ENCODE measurements at places on chromosomes 6 and 20.

DNA sequence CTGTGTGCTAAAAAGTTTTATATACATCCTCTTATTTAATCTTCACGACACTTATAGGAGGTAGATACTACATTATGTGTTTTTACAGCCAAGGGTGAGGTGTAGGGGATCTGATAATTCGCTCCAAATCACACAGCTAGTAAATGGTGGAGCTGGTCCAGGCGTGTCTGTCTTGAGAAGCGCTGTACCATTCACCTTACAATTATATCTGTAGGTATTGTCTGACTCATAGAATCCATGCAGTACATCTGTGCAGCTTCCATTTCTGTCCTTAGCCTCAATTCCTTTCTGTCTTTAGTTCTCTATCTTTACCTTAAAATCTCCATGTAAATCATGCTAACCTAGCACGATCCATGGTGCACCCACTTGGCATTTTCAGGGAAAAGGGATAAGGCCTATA lies 120.7 kb downstream of the CARMIL1 start:
- DNase-seq: no peak

DNA sequence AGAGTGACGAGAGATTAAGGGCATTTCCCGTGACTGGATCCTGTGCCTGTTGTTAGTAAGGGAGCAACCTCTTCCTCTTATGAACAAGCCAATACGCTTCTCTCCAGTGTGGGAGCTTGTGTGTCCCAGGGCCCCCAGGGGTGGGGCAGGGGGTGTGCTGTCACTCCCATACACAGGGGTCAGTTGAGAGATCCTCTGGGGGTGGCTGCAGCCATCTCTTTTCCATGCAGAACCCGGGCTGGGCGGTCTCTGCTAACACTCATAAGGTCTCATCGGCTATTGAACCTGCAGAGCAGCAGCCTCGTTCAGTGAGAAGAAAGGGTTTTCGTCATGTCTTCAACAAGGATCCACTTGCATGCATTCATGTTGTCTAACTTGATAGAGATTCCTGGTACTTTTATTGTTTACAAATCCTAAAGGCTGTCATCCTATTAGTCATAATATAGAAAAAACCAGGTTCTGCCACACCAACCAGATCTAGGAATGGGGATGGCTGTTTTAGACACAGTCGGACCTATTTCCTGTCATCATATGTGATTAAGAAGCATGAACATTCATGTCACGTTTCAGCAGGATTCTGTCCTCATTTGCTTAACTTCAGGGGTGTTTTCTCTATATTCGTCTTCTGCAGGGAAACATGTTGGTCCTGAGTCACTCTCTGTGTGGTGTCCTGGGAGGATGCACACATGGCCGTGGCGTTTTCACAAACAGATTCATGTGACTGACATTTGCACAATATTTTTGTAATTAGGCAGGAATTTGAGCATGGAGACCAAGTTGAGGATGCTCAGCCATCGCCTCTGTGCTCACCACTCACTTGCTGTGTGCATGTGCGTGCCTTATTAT lies 13.3 kb upstream of the THBS2 start:
- no peak for DNase-seq

- DNase-seq: no peak
These were observed 97.9 kb downstream of the FOXF2 start for GRCh38 chr6:1487239-1487638.

DNA sequence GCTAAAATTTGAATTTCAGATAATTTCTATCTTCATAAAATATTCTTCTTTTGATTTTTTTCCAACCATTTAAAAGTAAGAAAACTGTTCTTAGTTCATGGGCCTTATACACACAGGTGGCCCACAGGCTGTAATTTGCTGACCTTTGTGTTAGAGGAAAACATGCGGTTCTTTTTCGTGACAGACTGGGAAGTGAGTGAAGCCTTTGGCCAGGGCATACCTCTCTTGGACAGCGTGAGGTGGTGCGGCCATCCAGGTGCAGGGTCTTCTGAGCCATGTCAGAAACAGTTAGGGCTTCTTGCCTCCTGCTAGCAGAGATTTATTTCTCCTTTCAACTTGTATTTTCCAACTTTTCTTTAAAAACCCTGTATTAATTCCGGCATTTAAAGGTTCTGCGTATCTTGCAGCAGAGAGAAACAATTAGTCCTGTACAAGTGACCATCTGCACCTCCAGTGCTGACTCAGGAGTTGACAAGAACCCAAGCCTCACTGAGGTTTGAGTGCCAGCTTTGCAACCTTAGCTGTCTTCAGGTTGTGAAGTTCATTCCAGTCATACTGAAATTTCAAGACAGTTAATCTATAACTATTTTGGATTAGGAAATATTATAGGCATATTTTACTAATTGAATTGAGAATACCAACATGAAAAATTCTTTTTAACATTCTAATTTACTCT lies 177.8 kb downstream of the LY86 start:
- no peak for DNase-seq

- DNase-seq: no peak
These were observed 23.2 kb upstream of the ROS1 start for GRCh38 chr6:117448732-117449485.

DNA sequence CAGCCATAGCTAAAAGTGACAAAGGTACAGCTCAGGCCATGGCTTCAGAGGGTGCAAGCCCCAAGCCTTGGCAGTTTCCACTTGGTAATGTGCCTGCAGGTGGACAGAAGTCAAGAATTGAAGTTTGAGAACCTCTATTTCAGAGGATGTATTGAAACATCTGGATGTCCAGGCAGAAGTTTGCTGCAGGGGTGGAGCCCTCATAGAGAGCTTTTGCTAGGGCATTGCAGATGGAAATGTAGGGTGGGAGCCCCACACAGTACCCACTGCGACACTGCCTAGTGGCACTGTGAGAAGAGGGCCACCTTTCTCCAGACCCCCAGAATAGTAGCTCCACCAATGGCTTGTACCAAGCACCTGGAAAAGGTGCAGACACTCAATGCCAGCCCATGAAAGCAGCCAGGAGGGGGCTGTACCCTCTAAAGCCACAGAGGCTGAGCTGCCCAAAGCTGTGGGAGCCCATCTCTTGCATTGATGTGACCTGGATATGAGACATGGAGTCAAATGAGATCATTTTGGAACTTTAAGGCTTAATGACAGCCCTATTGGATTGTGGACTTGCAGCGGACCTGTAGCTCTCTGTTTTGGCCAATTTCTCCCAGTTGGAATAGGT lies 1299.4 kb upstream of the MAP3K7 start:
- DNase-seq: no peak

DNA sequence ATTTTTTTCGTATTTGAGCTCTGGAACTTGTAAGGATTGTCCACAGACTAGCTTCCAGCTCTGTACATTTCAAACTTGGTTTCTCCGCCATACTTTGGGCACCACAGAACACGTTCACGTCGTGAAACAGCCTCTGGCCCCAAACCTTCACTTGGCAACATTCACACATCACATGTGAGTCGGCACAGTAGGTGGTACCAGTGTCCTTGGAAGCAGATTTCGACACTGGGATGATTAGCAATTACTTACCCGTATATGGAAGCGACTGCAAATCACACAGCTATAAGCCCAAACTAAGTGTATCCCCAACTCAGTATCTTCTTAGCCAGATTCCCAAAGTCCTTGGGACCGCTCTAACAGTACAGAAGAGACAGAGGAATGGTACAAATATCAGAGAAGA lies 60.2 kb downstream of the MAFB start:
- DNase-seq: no peak

GRCh38 chr6:25714765-25715164 lies 39.8 kb upstream of the SLC17A4 start:
- DNase-seq: no peak

- no peak for DNase-seq
These were observed 563 bp upstream of the SRSF3 start for GRCh38 chr6:36593569-36594028.

DNA sequence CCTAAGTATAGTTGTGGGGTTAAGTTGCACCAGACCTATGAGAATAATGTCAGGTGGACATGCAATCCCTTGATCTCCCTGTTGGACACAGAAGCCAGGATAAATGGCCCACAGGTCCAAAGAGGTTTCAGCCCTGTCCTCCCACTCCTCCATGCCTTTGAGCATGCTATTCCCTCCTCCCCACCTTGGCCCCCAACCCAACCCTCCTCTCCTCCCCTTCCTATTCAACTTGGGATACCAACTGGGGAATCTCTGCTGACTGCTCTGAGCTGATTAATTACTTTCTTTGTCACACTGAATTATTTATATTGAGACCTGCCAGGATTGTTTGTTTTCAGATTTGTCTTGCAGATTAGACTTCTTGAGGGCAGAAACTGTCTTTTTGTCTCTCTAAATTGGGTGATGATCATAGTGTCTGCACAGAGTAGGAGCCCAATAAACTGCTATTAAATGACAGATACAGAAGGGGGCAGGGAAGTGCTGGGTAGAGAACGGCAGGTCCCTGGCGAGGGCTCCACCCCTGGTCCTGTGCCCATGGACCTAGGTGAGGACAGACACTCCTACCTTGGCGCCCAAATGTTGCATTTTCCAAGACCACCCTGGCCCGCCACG lies 120.9 kb downstream of the UNC5CL start:
- DNase-seq: no peak

All from NCI-H1694 treated with DMSO at 0.1 percent for 48 hours (cell line).